Gastroesophageal sphincter (tissue), 4 donors: ENCODE measurements at places on chromosomes 6 and 20.

DNA sequence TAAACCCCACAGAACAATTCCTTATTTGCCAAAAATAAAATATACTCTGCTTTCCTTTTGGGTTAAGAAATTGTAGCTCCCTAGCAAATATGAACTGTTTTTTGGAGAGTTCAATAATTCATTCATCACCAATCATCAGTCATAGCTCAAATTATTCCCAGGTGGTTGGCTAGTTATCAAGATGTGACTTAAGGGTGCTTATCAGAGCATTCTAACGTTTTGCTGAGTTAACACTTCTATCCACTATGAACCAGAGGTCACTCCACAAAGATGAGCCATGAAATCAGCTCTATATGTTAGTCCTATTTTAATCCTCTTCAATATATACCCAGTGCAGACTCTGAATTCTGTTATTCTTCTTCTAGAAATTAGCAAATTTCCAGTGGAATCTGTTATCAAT lies 379.1 kb downstream of the TENT5A start:
- ATAC-seq, result no peak

- ATAC-seq, result no peak
These were observed 110.5 kb downstream of the RTN4IP1 start for GRCh38 chr6:106518748-106519147.

GRCh38 chr20:53557130-53557529 lies 36.5 kb downstream of the ZNF217 start:
- ATAC-seq, result no peak

GRCh38 chr6:154232013-154232910 lies 124.3 kb downstream of the IPCEF1 start:
- ATAC-seq, result no peak

DNA sequence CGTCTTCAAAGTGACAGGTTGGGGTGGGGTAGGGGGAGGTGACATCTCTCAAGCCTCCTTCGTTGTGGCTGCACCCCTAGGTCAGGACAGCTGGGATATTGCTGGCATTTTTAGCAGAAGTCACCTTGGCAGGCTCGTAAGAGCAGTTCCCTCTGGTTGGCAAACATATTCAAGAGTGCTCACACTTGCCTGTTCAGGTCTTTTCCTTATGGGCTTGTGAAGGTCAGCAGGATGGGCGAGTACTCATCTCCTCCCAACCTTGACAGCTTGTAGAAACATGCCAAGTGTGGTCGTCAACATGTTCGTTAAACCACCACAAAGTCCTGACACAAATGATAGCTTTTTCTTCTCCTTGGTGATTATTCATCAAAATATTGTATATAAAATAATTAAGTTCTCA lies 113.6 kb downstream of the HDGFL1 start:
- ATAC-seq, result no peak

GRCh38 chr6:28380381-28380780 lies 19.2 kb downstream of the ZSCAN12 start:
- no peak for ATAC-seq

GRCh38 chr20:61168605-61169004 lies 83.5 kb upstream of the CDH4 start:
- no peak for ATAC-seq

- no peak for ATAC-seq
These were observed 73.4 kb upstream of the SIM1 start for GRCh38 chr6:100538086-100538485.

DNA sequence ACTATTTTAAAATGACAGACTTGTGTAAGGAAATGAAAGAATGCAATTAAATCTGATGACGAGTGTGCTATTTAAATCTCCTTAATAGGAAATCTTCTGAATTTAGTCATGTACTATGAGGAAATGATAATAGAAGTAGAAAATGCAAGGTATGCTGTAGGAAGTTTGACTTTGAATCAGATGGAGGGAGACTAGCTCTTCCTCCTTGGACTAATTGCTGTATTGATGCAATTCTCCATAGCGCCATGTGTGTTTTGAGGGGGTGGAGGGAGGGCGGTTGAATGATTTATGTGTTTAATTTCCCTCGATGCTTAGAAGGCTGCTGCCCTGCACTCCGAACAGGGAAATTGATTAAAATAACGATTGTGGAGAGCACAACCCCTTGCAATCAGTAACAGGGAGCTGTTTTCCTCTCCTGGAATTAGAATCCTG lies 214.4 kb upstream of the PRND start:
- no peak for ATAC-seq

DNA sequence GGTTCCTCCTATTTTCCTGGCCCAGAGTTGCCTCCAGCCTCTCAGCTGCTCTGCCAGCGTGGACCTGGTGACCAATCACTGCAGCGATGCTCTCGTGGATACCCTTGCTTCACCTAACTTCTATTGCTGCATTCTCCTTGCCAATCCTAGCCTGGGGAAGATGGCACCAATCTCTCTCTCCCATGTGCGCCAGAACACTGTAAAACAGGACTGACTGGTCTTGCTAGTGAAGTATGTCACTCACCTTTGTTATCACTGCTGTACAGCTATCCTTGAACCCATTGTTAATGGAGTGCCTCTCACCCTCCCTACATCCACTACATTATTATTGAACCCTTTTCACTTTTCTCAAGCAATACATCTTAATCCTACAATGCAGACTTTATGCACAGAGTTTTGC lies 80.1 kb downstream of the LYRM4 start:
- no peak for ATAC-seq

- ATAC-seq, result no peak
These were observed 31.8 kb upstream of the NT5E start for GRCh38 chr6:85418059-85418458.

GRCh38 chr20:56437196-56437960 lies 25.3 kb downstream of the CASS4 start:
- no peak for ATAC-seq

DNA sequence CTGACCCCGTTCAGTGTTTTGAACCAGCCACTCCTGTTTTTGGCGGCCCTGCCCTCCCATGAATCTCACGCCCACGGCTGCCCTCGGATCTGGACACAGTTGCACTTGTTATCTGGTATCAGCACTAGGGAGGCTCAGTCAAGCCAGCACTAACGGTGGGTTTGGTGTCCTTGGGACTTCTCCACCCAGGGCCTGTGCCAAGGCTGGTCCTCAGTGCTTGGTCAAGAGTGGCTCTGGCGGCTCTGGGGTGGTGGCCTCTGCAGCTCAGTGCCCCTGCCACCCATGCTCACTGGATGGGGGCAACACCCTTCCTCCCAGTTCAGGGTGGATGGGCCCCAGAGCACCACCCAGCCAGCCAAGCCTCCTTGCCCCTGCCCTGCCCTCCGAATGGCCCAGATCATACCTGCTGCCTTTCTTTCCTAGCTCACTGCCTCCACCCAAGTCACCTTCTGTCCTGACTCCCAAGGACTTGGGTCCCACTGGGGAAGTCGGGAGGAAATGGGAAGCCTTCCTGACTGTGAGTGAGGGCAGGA lies 54.7 kb downstream of the SSR1 start:
- no peak for ATAC-seq

DNA sequence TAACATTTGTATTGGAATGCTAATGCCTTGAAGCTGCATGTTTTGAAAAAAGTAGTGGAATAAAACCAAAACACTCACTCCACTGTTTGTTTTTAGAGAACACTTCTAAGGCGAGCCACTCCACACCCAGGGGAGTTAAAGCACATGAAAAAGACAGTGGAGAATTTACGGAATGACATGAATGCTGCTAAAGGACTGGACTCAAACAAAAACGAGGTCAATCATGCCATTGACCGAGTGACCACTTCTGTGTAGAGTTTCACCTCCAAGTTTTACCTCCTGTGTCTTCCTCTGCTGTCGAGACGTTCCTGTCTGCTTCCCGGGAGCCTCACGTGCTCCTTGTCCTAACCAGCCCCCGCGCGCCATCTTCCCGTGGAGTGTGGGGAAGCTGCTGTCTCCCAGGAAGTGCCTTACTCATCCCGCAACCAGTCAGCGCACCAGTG lies 127.8 kb downstream of the LRRC1 start:
- ATAC-seq, result no peak

DNA sequence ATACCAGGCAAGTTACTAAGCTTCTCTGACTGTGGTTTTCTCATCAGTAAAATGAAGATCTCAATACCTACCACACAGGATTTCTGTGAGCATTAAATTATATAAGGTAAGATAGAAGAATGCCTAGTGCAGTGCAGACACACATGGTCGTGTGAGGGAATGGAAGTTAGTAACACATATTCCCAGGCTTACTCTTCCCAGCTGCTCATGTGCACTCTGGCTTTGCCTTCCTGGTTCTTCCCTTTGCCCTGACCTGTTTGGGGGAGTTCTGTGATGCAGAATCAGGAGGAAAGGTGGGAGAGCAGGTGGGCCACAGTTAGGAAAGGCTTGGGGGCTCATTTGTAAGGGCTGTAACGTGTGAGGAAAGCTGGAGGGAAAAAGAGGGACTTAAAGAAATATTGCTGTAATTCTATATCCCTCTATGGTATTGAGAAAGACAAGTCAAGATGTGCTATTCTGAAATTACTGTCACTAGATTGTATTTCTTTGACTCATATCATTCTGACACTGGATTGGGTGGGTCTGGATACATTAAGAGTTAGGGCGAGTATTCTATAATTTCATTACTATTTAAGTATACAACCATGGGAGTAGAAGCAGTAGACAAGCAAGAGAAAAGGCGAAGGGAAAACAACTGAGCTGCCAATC lies 47.7 kb downstream of the FYN start:
- no peak for ATAC-seq

DNA sequence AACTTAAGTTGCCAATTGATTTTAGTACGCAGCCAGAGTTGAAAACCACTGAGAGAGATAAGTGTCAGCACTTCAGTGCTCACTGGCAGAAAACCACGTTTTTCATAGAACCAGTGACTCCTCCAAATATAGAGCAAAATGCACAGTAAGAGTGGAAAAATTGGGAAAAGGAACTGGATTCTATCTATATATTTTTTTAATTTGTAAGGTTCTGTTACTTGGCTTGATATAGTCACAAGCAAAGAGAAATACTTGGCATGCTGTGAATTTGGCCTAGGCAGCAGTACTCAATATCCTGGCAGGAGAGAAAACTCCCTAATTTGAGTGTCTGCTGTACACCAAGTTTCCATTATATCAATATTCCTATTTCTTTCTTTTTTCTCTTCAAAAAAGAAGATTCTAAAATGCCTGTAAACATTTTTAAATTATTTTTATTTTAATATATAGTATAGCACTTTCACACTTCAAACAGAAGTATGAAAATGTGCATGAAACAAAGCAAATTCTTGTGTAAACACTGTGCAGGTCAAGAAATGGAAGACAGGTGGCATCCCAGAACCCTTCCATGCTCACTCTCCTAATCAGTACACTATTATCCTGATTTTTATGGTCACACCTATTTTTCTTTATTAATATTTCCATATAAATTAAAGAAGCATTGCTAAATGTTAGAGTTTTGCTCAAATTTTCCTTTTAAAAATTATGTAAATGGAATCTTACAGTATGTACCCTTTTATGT lies 561.8 kb upstream of the RNF217 start:
- ATAC-seq, result no peak

- ATAC-seq, result no peak
These were observed 88.2 kb downstream of the ZFP64 start for GRCh38 chr20:52103335-52103912.

DNA sequence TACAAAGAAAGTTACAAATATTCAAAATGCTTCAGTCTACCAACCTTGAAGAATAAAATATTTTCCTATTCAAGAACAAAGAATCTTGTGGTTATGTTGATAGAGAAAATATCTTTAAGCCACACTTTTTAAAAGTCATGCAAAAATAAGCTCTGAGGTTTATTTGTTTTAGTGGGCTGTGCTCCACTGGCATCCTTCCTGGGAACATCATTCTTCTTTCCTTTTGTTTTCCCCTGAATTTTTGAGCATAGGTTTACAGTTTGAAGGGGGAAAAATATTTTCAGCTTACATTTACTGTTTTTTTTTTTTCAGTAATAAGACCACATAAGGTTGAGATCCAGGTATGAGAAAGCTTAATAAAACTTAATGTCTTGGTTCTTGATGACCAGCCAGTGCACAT lies 72.0 kb upstream of the BACH2 start:
- no peak for ATAC-seq

GRCh38 chr6:136158387-136158821 lies 91.7 kb downstream of the MTFR2 start:
- peak; percentile 41 for ATAC-seq

GRCh38 chr20:58233881-58234528 lies 5.6 kb upstream of the ANKRD60 start:
- no peak for ATAC-seq

DNA sequence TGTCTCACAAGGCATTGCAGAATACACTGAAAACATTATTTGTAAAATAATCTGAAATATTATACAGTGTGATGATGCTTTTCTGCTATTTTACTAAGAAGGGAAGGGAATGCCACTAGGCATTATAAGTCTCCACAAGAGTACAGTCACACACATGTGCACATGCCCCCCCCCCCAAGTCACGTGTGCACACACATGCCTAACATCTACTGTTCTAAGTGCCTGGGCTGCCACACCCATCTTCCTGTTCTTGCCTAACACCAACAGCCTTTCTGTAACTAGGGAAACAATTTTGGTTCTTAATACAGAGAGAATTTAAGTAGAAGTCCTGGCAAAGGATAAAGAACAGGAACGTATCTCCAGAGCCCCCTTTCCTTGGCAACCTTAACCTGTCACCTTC lies 58.2 kb upstream of the BCLAF1 start:
- ATAC-seq, result no peak
